ENCODE measurements at places on chromosomes 1 and 21.

GRCh38 chr1:205928317-205928716 lies 14.9 kb downstream of the SLC26A9 start:
- DNase-seq = no peak

DNA sequence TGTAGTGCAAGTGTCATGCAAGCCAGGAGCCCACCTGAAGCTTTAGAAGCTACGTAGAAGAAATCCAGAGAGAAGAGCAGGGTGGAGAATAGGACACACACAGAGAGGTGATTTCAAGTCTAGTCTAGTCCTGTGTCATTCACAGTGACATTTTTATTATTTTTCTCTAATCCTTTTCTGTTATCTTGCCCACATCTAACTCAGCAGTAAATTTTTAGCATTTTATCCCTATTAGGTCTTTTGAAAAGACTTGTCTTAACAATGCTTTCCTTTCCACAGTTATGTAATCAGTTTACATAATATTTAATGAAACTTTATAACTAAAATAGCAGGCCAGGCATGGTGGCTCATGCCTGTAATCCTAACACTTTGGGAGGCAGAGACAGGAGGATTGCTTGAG lies 198.6 kb downstream of the ADGRL2 start:
- no peak for DNase-seq

DNA sequence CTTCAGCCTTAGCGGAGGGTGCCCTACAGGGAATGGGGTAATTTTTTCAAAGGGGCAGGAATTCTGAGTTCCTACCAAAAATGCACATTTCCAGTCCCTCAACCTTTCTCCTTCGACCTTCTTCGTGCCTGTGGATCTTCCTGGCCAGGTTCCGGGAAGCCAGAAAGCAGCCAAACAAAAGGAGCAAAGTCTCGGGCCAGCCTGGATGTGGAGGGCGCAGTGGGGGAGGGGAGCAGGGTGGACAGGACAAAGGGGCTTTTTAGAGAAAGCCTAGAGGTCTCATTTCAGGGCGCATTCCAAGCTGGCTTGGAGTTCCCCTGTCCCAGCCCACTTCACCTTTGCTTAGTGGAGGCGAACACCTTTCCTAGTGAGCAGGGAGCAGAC lies 2.9 kb upstream of the INAVA start:
- no peak for DNase-seq

DNA sequence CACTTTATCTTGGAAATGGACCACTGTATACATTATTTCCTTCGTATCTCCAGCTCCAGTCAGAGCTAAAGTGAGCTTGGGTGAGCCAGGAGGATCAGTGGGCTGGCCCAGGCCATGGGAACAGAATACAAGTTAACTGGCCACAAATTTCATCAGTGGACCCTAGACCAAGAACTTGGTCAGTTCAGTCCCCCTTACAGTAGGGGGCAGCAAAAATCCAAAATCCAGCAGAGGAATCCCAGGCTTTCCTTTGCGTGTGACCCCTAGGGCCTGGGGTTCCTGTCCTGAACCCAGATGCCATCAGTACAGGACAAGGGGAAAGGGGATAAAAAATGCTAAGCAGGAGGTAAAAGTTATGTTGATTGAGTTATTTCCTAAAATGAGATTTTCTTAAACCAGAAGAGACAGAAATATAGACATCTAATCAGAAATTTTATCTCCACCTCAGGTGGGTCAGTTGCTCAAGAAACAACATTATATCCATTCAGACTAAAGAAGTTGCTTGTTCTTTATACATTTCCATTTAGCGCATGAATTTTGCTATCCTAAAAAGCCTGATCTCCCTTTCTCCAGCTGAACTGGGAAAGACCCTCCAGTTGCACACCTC lies 24.1 kb upstream of the LCE5A start:
- no peak for DNase-seq

DNA sequence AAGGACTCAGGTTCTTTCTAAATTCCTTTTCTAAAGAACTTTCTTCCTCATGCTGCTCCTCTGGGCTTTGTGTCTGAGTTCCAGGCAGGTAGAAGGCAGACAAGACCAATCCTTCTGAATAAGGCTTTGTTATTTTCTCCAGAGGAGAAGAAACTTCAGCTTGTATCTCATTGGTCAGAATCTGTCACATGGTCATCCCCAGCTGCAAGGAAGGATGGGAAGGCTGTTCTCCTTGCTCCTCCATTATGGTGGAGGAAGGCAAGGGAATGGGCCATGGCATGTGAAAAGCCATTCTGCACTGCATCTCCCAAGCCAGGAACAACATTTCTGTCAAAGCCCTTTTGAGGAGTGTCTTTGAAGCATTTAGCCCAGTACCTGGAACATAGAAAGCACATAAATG lies 50.6 kb upstream of the NTPCR start:
- no peak for DNase-seq

GRCh38 chr1:214621236-214621635 lies 18.2 kb downstream of the CENPF start:
- DNase-seq = no peak

DNA sequence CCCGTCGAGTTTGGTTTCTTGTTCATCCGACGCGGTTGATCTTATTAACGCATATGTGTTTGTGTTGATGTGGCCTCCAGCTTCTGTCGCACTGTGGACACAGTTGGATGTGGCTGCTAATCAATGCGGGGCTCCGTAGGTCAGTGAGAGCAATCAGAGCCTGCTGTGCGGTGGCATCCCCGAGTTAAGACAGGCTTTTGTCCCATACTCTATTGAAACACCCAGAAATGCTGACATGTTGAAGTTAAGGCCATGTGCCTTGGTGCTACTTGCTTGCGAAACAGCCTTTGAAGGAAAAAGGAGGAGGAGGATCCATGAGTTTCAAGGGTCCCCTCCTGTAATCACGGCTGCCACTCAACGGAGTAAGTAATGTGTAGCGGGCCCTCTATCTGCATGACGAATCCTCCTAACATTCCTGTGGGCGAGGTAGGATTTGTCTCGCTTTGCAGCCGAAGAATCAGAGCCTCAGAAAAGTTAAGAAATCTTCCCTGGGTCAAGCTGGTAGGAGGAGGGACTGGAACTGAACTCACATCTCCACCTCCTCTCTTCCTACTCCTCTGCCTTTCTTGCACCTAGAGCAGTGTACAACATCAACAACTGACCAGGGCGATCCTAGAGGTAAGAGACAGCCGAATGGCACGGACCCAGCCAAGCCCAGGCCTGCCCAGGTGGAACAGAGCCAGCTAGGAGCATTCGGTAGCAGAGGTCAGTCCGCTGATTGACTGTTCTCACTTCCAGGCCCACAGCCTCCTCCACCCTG lies 19.5 kb downstream of the PDE9A start:
- no peak for DNase-seq

GRCh38 chr1:247047260-247047659 lies 31.4 kb downstream of the ZNF670 start:
- no peak for DNase-seq

DNA sequence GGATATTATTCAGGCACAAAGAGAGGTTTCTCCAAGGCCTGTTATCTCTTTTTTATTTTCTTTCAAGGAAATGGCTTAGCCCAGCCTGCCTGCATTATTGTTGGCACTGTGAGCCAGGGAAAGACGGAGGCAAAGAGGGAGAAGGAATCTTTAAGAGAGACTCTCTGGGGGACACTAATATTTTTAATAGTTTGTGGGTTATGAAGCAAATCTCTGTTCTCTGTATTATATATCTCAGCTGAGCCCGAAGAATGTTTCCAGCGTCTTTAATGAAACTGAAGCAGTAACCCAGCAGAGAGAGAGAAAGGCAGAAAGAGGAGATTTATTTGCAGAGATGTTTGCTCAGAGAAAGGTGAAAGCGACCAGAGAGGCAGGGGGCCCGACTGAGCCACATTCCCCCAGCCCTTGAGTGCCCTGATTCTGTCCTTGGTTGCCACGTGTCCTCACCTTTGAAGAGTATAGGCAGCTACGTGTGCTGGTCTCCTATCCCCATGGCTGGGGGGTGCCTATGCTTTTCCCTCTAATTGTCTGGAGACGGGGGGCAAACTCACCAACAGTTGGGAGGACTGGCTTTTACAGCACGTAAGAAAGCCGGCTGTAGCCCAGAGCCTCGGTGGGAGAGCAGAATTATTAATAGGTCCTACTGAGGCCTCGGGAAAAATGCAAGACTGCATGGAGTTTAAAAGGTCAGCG lies 166.4 kb downstream of the TRABD2B start:
- no peak for DNase-seq

GRCh38 chr1:228109962-228110488 lies 926 bp upstream of the MRPL55 start:
- DNase-seq = no peak
